Urinary bladder (tissue), 4 donors: ENCODE measurements at places on chromosomes 4 and X. TPM values are rescaled to one million over a fixed set of nuclear protein-coding genes. Genes with fewer than 3 reads are reported as not detected.

XAGE1B gene
- total RNA-seq, result not detected

TDO2 gene
- total RNA-seq, result 3.9 TPM

NRK gene
- total RNA-seq, result 118 TPM

TMEM144 gene
- 30.3 TPM for total RNA-seq

ATP11C gene
- total RNA-seq, result 69.2 TPM

PGM2 gene
- total RNA-seq, result 50.3 TPM

CTAG1B gene
- total RNA-seq, result not detected

GC gene
- total RNA-seq, result not detected

EDNRA gene
- 98.1 TPM for total RNA-seq

VEGFC gene
- 15.4 TPM for total RNA-seq

MPC1L gene
- not detected for total RNA-seq

SLC10A4 gene
- total RNA-seq, result 3.2 TPM

SNCA gene
- total RNA-seq, result 24.4 TPM

CHRNA9 gene
- not detected for total RNA-seq

GLOD5 gene
- not detected for total RNA-seq

TNMD gene
- 4.3 TPM for total RNA-seq

UGT2B17 gene
- total RNA-seq, result not detected

NAP1L3 gene
- total RNA-seq, result 25.2 TPM

PNMA5 gene
- total RNA-seq, result not detected

GPR119 gene
- total RNA-seq, result not detected

PDCL2 gene
- total RNA-seq, result not detected

RTL9 gene
- 0.48 TPM for total RNA-seq

TAPT1 gene
- total RNA-seq, result 71.1 TPM

ATP2B3 gene
- 0.69 TPM for total RNA-seq

MAGEC3 gene
- not detected for total RNA-seq

SHROOM2 gene
- total RNA-seq, result 5.8 TPM

CYLC1 gene
- not detected for total RNA-seq

CD40LG gene
- not detected for total RNA-seq

ACE2 gene
- 2.1 TPM for total RNA-seq
